ENCODE measurements at places on chromosomes 6 and 20. TPM values are rescaled to one million over a fixed set of nuclear protein-coding genes. Genes with fewer than 3 reads are reported as not detected.

Gene THBS2
- not detected for total RNA-seq

DNA sequence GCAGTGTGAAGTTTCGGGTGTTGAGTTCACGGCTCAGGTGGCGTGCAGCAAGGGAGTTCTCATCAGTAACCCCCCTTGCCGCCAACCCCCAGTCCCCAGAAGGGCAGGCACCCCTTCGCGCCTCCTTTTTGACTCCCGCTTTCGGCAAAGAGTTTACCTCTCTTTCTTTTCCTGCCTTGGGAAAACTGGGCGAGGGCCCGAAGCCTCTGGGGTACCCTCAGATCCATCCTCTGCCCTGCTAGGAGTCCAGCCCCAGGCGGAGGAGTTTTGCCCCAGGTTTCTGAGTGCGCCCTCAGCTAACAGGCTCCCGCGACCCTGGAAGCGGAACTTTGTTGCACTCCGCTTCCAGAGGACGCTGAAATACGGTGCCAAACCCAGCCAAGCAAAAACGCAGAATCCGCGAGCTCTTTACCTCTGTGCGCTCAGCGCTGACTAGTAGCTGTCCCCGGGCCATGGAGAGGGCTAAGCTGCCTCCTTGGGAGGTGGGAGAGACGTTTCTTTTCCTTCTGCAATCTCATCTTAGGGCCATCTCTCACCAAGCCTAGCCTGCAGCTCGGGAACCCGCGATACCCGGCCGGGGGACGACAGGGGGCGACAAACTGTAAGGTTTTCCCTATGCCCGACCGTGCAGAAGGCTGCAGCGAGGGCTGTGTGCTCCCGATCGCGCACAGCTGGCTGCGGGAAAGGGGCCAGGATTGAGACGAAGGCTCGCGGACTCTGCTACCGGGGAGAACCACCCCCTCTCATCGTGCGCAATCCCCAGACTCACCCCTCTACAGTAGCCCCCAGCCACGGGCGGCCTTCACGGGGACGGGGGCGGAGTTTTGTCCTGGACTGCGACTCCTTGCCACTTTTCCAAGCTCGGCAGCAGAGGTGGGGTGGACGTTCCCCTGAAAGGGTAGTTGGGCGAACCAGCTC is 2.7 kb upstream of the PAX1 start:
- DNase-seq = no peak

DNA sequence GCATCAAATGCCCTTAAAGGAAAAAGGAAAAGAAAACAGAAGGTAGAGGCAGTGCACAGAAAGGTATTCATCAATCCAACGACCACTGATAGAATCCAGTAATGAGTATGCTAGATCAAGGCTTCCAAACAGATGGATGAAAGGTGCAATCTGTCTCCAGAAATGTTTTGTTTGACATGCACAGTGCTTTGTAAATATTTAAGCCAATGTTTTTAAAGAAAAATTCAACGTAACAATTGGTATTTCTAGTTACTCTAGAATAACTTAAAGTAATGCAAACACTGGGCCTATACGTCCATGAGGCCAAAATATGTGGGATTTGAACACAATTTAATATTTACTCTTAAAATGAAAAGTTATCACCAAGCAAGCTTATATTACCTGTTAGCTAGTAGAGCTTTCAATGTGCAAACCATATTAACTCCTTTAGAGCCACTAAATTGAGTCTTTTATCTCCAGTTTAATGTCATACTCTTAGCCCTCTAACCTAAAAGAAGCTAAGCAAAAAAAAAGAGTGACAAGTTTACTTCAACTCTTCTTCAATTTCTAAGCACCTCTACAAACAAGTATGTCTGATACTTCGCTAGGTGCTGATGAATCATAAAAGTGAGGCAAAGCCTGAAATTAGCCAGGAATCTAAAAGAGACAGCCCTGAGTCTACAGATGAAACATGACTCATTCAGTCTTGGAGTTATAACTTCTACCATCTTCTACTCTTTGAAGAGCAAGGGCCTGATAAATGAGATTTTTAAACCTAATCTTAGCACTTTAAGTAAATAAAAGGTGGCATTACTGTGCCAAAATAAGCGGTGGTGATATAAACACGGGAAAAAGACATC is 169.8 kb downstream of the PTPRK start:
- no peak for DNase-seq

- no peak for DNase-seq
These were observed 115.2 kb downstream of the PSMB1 start for GRCh38 chr6:170437719-170438401.

- no peak for DNase-seq
These were observed 117.4 kb downstream of the MAFB start for GRCh38 chr20:40571639-40572038.
